Gastrocnemius medialis (tissue), 4 donors: ENCODE measurements at places on chromosomes 5 and 9. TPM values are rescaled to one million over a fixed set of nuclear protein-coding genes. Genes with fewer than 3 reads are reported as not detected.

The SSNA1 gene
- total RNA-seq, result 73.3 TPM

The NLN gene
- 28.0 TPM for total RNA-seq

DNA sequence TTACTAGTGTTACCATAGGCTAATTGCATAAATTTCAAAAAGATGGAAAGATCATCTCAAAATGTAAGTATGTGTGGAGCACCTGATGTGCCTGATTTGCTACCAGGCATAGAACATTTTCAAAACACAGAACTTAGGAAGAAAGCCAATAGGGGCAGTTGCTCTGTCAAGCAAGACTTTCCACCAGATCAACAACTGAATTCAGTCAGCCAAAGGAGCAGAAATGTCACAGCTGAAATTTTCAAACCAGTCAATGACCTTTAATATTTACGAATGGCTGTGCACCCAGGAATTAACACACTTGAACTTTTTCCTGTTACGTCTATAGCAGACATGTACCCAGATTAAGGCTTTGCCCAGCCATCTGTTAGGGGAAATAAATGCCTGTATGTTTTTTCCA is 452.8 kb upstream of the PTGER4 start:
- DNase-seq, result no peak

GRCh38 chr9:69324549-69325401 is at the start of gene ENTREP1:
Gene ENTREP1 (plus strand): TSS chr9:69325215. CDS start chr9:69325310, 95 bp downstream.
- peak; percentile 79 for DNase-seq

The AFAP1L1 gene
- 30.4 TPM for total RNA-seq
